ENCODE measurements at places on chromosomes 3 and 15.
A peak's percentile ranks its signal among the peaks of the same experiment; 100 is the strongest.

DNA sequence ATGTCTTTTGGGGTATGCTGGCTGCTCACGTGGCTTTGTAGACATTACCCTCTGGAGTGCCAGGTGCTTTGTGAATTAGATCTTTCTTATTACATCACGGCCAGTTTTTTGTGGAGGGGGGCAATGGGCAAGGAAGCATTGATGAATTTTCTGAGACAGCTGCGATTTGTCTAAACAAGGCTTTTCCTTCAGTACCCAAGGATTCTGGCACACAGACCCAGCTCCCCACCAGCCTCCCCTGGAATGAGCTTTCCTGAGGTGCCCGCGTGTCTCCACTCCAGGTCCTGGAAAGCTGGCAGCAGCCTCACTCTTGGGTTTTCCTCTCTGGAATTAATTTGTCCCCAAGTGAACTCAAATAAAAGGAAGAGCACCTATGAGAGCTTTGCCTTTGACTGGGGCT lies 157.6 kb upstream of the CTDSPL start:
- no peak for DNase-seq

DNA sequence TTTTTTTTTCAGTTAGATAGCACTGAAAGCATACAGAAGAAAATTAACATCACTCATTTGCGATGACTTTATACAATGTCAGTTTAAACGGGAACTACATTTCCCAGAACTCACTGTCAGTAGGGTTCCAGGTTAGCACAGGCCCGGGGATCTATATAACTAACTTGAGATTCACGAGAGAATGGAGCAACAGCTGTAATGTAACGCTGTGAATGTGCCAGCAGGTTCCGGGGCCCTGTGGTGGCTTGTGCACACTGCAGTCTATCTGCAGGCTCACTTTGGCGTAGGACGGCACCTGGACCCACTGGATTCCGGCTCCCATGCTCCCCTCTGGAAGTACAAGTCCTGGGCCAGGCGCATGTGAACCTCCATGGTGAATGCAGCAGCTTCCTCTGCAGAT lies 19.4 kb downstream of the CCR1 start:
- DNase-seq = no peak

DNA sequence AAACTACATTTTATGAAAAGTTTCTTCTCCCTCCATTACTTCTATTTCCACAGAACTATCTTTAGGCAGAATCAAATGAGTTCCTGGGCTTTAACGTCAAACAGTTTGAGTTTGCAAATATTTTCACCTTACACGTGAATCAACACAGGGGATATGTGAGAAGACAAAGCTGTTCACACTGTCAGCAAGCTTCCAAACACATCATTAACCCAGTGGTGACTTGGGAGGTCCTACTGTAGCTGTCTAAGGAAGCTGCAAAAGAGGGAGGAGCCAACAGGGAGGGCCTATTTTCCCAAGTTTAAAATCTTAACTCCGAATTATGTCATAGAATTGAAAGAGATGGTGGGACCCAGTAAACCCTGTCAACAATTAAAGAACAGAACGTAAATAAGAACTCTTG lies 337.8 kb upstream of the DNAJC19 start:
- DNase-seq = no peak

GRCh38 chr3:197533396-197533795 lies 22.4 kb downstream of the BDH1 start:
- DNase-seq = no peak

DNA sequence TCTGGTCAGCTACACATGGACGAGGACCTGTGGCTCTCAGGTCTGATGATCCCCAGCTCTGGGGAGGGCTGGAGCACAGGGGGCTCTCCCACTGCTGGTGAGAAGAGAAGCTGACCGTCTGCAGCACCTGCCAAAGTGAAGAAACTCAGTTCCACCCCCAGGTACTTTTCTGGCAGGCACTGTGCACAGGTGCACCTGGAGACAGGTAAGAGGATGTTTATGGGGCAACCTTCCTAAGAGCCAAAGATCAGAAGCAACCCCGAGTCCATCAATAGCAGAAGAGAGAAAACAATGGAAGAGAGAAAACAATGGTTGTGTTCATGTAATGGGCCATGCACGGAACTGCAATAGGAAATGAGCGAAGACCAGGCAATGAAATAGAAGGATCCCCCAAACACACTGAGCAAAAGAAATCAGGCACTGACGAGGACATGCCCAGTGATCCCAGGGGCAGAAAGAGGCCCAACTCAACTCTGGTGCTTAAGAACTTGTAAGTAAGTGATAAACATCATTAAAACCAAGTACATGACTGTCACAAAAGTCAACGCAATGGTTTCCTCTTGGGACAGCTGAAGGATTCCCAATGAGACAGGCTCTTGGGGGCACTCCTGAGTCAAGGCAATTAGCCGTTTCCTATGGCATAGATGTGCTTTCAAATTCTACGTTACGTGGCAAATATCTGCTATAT lies 95.0 kb upstream of the ALDH1A3 start:
- no peak for DNase-seq

DNA sequence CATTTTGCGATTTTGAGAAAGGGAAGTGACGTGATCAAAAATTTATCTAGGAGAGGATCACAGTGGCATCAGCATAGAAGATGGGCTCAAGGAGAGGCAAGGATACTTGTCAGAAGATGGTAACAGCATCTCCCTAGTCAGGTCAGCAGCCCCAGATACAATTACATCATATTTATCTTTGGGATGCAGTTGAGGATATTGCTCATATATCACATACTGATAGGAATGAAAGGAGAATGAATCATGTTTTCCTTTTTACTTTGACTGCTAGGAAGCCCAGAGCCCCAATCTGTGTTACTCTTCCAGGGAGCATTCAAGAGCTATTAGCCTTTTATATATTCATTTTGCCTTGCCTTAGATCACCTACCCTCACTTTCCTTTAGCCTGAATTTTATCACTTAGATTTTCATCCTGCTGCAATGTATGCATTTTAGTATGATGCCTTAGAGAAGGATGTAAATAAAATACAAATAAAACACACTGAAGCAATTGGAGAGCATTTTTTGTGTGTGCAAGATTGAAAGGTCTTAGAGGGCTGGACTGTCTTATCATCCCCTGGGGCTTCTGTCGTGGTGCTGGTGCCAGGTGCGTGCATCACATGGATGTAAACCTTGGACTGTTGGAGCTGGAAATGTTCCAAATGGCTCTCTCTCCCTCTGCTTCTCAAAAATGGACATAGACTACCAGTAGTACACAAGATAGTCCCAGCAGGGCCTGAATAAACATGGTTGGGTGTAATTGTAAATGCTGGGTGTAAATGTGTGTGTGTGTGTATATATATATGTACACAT lies 40.3 kb downstream of the CORO2B start:
- no peak for DNase-seq

DNA sequence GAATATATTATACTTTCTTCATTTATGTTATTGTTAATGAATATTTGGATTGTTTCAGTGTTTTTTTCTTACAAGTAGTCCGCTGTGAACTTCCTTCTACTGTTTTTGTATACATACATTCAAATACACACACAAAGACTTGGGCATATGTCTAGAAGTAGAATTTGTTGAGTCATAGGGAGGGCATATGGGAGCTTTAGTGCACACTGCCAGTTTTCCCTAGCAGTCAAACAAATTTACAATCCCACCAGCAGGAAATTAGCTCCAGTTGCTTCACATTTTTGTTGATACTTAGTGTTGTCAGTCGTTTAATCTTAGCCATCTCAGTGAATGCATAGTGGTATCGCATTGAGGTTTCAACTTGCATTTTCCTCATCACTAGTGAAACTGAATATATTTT lies 492.3 kb downstream of the DIPK2A start:
- DNase-seq = no peak

DNA sequence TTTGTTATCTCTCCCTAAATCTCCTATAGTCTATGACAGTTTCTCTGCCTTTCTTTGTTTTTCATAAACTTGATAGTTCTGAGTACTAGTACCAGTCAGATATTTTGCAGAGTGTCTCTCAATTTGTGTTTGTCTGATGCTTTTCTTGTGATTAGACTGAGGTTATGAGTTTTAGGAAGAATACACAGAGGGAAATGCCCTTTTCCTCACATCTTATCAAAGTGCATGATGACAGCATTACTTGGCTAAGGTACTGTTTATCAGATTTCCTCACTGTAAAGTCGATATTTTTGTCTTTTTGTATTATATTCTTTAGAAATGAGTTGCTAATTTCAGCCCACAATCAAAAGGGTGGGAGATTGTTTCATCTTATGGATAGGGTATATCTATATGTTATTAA lies 45.6 kb downstream of the GLCE start:
- DNase-seq = no peak

GRCh38 chr3:30281526-30281925 lies 324.9 kb upstream of the TGFBR2 start:
- no peak for DNase-seq

DNA sequence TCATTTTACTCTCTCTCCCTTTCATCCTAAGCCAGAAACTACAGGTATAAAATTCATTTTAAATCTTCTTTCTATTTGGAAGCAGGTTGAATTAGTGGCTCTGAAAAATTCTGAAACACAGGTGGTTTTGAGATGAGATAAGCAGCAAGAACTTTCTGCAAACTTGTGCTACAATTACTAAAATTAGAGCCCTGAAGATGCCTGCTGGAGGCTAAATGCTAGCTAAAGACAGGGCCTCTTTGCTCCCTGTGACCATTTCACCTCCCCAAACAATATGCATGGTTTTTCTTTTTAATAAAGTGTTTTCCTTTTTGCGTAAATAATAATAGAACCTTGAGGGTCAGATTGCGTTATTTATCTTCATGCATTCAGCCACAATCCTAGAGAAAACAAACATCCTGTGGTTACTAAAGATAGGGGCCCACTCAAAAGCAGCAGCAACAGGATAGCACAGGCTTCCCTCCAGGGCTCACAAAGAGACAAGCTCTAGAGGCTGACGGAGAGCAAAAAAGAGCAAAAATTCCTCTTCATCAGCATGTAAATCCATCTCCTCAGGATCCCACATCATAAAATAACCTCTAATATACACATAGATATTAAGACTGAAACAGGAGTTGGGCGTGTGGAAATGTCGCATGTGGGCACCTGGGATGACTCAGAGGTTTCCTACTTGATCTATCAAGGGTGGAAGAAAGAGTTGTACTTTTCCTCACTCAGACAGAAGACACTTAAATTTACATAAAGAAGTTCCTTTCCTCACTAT lies 26.5 kb upstream of the CP start:
- no peak for DNase-seq

- no peak for DNase-seq
Measured at GRCh38 chr3:12953201-12953995, 112.0 kb upstream of the RPL32 start.

DNA sequence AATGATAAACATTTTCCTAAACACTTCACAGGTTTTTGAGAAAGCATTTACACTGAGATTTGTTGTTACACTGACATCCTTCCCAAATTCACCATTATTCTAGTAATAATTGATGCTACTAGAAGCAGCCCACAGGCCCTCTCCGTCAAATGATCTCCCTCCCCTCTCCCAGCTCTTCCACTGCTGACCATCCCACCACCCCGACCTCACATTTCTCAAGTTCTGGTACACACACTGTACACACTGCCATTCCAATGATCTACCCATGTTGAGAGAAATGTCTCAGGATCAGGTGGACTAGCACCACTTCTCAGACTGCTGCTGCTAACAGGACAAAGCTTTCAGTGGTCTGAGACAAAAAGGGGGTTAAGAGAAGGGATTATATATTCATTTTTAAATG lies 3.5 kb downstream of the TBC1D5 start:
- DNase-seq = no peak

- no peak for DNase-seq
Measured at GRCh38 chr3:180358179-180358578, 243.8 kb upstream of the TTC14 start.

GRCh38 chr3:139222100-139222657 lies 121.6 kb upstream of the MRPS22 start:
- no peak for DNase-seq

GRCh38 chr3:14206548-14207177 lies 28.0 kb downstream of the LSM3 start:
- DNase-seq = peak; percentile 2

- no peak for DNase-seq
Measured at GRCh38 chr15:83516935-83517334, 69.8 kb downstream of the SH3GL3 start.

- no peak for DNase-seq
Measured at GRCh38 chr15:63341898-63342297, 39.7 kb downstream of the CA12 start.

GRCh38 chr3:12588039-12589009 lies 31.4 kb downstream of the MKRN2 start:
- no peak for DNase-seq

DNA sequence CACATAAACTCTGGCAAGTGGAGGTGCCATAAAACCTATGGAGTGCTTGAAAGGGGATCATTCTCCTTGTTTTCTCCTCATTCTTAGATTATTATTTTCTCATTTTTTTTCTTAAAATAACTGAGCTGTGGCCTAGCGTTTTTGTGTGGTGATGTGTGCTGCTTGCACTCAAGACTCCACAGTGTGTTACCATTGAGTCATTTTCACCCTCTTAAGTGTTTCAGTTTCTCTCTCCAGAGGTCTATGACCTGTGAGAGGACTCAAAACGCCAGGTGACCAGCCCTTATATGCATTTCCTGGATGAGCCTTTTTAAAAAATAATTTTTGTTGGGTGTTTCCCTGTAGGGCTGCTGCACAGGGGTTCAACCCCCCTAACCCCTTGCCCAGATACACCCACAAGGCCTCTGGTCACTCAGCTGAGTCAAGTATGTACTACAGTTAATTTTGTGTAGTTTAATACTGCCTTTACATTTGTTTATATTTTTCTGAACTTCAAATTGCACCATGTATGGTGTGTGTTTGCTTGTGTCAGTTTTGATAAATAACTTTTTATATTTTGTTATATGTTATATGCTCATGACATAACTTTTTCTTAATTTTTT lies 15.4 kb upstream of the BTLA start:
- DNase-seq = peak; percentile 56

GRCh38 chr15:73052653-73053397 lies 562 bp downstream of the NEO1 start:
- DNase-seq = peak; percentile 61

- DNase-seq = no peak
Measured at GRCh38 chr3:123154020-123154985, 47.4 kb upstream of the SEC22A start.

DNA sequence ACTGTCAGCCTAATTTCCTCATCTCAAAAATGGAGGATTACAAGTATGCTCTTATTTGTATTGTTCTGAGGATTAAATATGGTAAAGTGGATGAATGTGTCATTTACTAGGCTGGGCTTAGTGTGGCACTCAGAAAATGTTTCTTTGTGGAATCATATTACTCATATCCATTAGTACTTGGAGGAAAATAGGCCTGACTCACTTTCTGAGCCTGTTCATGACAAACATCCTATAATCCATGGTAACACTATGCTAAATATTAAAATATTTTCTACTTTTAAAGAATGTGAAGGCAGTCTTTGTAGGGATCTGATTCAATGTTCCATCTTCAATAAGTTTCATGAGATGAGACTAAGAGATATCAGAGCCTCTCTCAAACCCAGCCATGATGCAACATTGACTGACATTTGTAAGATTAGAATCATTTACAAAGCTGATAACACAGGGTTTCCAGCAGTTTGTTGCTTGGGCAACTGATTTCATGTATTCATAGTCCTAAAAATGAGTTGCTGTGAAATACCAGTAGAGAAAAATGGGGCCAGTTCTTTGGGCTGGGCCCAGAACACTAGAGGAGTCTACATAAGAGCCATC lies 1048.5 kb downstream of the NTRK3 start:
- DNase-seq = no peak

- DNase-seq = no peak
Measured at GRCh38 chr3:186879781-186880180, 37.3 kb downstream of the ADIPOQ start.

- DNase-seq = no peak
Measured at GRCh38 chr15:98980899-98981228, 26.7 kb downstream of the PGPEP1L start.
